ENCODE measurements at places on chromosomes 4 and X.
A peak's percentile ranks its signal among the peaks of the same experiment; 100 is the strongest.

DNA sequence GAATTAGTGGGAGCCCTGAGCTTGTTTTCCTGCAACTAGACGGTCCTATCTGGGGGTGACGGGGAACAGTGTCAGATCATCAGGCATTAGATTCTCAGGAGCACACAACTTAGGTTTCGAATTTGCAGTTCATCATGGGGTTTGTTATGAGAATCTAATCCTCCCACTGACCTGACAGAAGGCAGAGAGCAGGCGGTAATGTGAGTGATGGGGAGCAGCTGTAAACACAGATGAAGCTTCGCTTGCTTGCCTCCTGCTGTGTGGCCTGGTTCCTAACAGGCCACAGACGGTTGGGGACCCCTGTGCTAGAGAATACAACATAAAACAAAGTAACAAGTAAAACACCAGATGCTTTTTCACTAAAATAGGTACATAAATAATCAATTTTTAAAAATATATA is 86.2 kb upstream of the BLTP1 start:
- no peak for DNase-seq

DNA sequence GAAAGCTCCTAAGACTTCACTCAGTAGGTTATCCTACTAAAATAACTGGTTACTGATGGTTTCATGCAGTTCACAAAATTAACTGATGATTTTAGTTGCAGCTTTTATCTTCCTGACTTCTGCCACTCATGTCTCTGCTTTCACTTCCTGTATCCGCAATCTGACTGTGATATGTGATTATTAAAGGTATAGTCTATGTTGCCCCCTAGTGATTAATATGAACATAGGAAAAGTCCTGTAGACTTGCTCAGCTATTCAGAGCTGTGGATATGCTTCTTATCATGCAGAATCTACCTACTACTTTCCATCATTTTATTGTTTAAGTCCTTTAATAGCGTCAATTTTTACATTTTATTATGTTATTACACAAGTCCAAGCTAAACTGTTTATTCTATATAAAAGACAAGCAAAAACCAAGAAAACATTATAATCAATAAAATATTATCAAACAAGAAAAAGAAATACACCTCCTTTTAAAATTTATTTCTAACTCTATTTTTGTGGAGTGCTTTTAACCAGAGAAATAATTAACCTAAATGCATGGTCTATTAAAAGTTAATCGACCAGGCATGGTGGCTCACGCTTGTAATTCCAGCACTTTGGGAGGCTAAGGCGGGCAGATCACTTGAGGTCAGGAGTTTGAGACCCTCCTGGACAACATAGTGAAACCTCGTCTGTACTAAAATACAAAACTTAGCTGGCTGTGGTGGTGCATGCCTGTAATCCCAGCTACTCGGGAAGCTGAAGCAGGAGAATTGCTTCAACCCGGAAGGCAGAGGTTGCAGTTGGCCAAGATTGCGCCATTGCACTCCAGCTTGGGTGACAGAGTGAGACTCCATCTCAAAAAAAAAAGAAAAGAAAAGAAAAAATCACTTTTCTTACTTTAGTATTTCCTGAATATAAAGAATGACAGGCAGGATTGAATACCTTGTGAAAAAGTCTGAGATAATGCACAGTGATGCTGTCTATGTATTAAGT is 40.4 kb upstream of the TLR2 start:
- no peak for DNase-seq

DNA sequence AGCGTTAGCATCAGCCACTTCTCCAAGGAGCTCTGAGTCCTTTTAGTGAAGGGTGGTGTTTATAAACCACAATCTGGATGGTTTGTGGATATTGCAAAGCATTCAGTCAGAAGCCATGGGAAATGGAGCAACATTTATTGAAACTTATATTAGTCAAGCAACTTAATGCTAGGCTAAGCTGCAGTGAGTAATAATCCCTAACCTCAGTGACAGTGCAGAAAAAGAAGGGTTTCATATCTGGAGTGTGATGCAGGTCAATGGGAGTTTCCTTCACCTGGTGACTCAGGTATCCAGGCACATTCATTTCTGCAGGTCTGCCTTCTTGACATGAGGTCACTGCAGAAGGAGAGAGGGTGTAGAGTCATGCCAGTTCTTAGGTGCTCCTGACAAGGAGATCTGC is 10.4 kb upstream of the DRD5 start:
- no peak for DNase-seq

- DNase-seq: no peak
Measured at GRCh38 chrX:141701072-141701471, 2.5 kb upstream of the SPANXD start.

DNA sequence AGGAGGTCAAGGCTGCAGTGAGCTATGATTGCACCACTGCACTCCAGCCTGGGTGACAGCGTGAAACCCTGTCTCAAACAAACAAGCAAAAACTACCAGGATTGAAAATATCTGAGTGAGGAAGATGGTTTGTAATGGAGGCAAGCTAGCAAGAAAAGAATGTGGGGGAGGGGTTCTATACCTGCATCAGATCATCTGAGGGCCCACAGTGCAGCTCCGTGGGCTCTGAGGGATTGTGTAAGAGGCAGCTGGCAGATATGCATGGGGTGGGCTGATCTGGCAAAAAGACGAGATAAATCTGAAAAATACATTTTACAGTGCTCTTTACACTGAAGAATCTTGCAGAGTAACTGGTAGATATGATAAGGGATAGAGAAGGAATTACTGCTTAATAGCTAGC is 28.9 kb upstream of the CHRNA9 start:
- no peak for DNase-seq

- DNase-seq: no peak
Measured at GRCh38 chr4:76960014-76960413, 10.5 kb downstream of the SEPTIN11 start.

- no peak for DNase-seq
Measured at GRCh38 chr4:165288226-165288625, 39.2 kb upstream of the MSMO1 start.

DNA sequence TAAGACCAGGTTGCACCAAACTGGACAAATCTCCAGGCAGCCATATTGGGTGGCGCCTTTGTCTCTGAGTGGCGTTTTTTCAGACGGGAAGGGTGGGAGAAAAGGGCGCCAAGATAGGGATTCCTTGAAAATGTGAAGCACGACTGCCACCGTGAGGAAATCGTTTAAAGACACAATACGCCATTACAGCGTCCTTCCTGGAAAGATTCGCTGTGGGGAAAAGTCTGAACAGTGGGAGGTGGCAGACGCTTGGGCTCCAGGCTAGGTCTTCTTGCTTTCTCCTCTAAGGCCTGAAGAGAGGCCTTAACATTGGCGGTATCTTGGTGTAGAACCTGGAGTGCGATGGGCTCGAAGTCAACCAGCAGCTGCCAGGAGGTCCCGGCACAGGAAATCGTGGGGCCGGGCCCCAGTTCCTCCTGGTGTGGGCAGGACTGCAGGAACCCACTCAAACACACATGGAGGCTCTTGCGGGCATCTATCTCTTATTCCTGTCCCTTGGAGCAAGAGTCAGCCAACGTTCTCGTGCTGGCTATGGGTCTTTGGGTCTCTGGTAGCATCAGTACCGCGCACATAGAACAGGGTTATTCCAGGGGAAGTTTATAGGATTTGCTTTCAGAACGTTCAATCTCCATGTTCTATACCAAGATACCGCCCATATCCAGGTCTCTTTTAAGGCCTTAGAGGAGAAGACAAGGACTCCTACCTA is 208.8 kb downstream of the OR13H1 start:
- peak; percentile 48 for DNase-seq

GRCh38 chr4:153549405-153549804 is 83.2 kb downstream of the TMEM131L start:
- no peak for DNase-seq

GRCh38 chr4:62460329-62460728 is 1260.2 kb downstream of the ADGRL3 start:
- DNase-seq: no peak

GRCh38 chrX:24392709-24393108 is 32.3 kb downstream of the SUPT20HL1 start:
- no peak for DNase-seq

GRCh38 chrX:103488332-103488731 is 31.0 kb downstream of the RAB40A start:
- no peak for DNase-seq

All from stimulated activated CD8-positive, alpha-beta memory T cell treated with anti-CD3 and anti-CD28 coated beads, Interleukin-4, amount 100 ng/mL, for 24 hours (primary cell).